ENCODE measurements at places on chromosomes 12 and 14.

DNA sequence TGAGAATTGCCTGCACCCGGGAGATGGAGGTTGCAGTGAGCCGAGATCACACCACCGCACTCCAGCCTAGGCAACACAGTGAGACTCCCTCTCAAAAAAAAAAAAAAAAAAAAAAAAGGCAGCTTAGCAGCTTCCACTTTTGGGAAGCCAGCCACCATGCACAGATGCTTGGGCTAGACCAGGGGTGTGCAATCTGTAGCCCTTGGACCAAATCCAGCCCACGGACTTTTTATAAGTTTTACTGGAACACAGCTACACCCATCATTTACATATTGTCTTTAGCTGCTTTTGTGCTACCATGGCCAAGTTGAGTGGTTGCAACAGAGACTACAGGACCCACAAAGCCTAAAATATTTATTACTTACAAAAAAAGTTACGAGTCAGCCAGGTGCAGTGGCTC lies 6.7 kb downstream of the CIT start:
- DNase-seq: peak; percentile 75

- DNase-seq: no peak
Measured at GRCh38 chr12:101806265-101806664, 24.5 kb downstream of the GNPTAB start.

DNA sequence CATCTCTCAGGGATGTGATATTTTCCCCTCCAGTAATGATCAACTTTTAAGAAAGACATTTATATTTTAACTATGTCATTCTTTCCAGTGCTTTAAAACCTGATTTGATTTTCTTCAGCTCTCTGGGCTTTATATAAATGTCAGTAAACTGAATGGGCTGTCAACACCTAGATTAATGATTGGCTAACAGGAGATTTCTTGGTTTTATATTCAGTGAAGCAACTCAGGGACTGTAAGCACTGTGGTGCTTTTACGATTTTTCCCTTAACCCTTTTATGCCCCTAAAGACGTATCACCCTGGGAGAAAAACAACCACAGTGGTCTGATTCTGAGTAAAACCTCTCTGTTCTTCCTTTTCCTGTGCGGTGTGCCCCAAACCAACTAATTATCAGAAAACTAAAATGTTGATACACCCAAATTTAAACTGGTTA lies 38.0 kb downstream of the PTGER2 start:
- no peak for DNase-seq

GRCh38 chr12:54374562-54375258 lies 9.8 kb downstream of the ZNF385A start:
- no peak for DNase-seq

- no peak for DNase-seq
Measured at GRCh38 chr14:31894351-31894750, 182.8 kb upstream of the ARHGAP5 start.

GRCh38 chr12:82144505-82144904 lies 213.7 kb downstream of the CCDC59 start:
- DNase-seq: no peak

GRCh38 chr12:64561302-64562136 lies 48.8 kb upstream of the RASSF3 start:
- no peak for DNase-seq

GRCh38 chr12:127760357-127760756 lies 506.6 kb upstream of the TMEM132C start:
- DNase-seq: no peak

GRCh38 chr14:68245146-68246073 lies 425.8 kb downstream of the RAD51B start:
- no peak for DNase-seq

DNA sequence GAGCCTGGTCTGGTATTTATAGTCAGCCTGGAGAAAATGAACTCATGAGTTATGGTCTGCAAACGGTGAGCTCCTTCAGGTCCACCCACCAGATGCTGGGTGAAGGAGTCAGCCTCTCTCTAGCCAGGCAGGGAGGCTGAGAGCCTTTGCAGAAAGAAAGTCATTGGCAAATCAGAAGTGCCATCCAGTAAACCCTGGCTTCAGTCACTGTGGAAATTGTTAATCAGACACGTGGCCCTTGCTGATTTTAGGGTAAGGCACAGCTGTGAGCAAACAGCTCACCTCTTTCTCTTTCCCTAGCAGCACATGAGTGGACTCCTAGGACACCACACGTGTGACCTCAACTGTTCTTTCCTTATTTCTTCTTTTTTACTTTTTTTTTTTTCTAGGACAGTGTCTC lies 44.9 kb downstream of the CHST11 start:
- no peak for DNase-seq

- no peak for DNase-seq
Measured at GRCh38 chr14:59455411-59455810, 9.8 kb downstream of the GPR135 start.

DNA sequence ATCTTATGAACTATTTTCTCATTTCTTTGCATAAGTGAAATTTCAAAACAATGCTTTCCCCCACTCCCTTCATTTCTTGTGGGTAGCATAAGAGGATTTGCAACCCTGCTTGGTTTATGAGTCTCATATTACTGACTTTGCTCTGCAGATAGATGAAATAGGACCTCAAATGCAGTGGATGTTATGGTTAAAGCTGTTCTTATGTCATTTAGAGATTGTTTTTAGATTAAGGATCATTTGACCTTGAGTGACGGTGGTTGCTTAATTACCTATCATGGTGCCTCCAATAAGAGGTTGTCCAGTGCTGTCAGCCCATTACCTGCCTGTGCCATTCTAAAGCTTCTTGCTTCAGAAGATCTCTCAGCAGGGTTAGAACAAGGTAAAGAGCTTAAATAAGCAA lies 351.4 kb upstream of the ATP2B1 start:
- no peak for DNase-seq

GRCh38 chr12:24197532-24197931 lies 248.1 kb upstream of the SOX5 start:
- DNase-seq: no peak

GRCh38 chr14:30240685-30241084 lies 313.0 kb upstream of the PRKD1 start:
- no peak for DNase-seq

DNA sequence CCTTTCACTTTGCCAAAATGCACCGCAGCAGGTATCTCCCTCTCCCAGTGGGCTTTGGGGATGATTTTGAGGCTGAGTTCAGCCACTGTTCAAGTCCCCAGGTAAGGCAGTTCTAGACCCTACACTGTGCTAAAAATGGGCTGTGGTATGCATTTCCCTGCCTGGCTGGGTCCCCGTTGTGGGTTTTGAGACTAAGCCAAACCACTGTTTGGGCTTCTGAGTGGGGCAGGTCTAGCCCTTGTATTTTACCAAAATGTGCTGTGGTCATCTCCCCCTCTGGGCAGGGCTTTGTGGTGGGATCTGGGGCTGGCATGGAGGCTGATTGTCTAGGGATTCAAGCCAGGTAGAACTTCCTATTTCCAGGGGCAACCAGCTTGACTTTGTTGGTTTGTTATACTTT lies 13.6 kb upstream of the OR4Q3 start:
- no peak for DNase-seq

DNA sequence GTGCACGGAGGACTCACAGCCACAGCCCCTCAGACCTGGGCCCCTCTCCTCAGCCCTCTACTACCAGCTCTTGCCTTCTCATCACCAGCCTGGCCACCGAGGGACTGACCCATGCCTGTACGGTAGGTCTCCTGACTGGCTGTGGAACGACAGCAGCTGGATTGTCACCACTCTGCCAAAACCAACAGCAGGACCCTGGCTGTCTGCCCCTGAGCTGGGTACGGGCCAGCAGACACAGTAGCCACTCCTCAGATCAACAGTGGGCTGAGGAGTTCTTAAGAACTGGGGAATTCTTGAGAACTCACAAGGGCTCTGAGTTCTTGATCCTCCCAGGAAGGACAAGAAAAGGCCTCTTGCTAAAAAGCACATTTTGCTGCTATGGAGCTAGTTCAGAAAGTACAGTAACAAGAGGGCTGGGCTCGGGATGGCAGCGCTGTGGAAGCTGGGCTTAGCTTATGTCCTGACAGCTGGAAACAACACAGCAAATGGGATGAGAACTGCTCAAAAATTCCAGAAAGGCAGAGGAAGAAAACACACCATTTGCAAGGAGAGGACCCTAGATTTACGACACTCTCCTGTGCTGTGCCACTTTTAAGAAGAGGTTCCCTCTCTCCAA lies 176.4 kb downstream of the ANO2 start:
- DNase-seq: no peak

- DNase-seq: no peak
Measured at GRCh38 chr14:75119056-75119455, 7.8 kb downstream of the NEK9 start.

DNA sequence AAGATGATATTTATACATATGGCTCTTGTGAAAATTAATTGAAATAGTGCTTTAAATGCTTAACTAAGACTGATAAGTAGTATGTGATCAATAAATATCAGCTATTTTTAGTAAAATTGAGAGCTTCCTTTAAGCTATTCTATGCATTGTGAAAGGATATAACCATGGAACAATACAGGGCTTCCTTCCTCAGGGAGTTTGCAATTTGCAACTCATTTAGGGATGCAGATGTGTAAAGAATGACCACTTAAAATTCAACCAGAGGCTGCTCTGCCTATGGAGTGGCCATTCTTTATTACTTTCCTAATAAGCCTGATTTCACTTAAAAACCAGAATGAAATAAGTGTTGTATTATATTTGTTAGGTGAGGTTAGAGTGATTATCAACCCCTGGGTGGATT lies 103.2 kb upstream of the PRICKLE1 start:
- DNase-seq: no peak

DNA sequence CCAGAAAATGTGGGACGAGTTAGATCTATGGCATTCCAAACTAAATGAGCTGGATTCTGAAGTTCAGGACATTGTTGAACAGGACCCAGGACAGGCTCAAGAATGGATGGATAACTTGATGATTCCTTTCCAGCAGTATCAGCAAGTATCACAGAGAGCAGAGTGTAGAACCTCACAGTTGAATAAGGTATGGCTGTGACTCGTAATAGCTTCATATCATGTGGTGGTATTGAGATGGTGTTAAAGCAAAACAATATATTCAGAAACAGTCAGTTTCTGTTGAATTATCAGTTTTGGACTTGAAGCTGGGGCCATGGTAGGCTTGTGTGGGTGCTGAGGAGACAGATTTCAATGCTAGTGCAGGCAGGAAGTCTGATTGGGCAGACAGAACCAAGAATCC lies 213.7 kb downstream of the ESR2 start:
- DNase-seq: no peak

DNA sequence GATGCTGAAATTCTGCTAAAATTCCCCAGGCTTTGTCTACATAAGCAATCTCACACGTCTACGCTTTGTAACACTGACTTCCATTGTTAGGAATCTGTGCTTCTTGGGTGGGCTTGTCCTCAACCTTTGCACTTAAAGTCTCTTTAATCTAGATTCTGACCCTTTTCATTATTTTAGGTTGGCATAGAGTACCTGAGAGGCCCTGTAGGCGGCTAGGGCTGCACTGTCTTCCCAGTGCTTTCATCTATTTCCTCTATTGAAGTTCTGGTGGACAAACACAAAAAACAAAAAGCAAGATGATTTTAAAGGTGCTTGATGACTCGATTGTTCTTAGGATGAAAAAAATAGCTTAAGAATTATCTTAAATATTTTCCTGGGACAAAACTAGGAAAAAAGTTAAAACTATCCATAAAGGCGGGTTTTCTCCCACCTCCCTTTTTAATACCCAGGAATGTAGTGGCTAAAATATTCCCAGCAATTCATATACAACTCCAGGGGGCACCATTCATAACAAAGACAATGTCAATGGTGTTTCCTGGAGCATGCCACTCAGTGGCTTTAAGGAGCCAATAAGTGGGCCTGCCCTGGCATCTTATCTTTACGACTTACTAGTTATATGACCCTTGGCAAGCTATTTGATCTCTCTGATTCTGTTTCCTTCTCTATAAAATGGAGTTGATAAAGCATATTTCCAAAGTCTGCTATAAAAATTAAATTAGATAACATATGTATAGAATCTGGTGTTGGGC lies 197.5 kb downstream of the STXBP6 start:
- no peak for DNase-seq

GRCh38 chr12:2111826-2112225 lies 59.0 kb downstream of the CACNA1C start:
- DNase-seq: peak; percentile 61

- DNase-seq: no peak
Measured at GRCh38 chr14:67965696-67966095, 146.1 kb downstream of the RAD51B start.

- no peak for DNase-seq
Measured at GRCh38 chr14:95623195-95623594, 63.0 kb upstream of the TCL1B start.

- peak; percentile 42 for DNase-seq
Measured at GRCh38 chr14:56173365-56173922, 55.2 kb downstream of the PELI2 start.

- peak; percentile 58 for DNase-seq
Measured at GRCh38 chr12:122421187-122421820, 1.2 kb downstream of the CLIP1 start.

- no peak for DNase-seq
Measured at GRCh38 chr14:102872020-102872419, 50.4 kb upstream of the AMN start.

- peak; percentile 62 for DNase-seq
Measured at GRCh38 chr14:75084513-75084912, 15.1 kb downstream of the ZC2HC1C start.

- DNase-seq: no peak
Measured at GRCh38 chr12:509500-509899, 49.8 kb downstream of the B4GALNT3 start.

GRCh38 chr14:99072956-99073355 lies 199.0 kb downstream of the BCL11B start:
- DNase-seq: no peak

- no peak for DNase-seq
Measured at GRCh38 chr12:115521771-115522409, 755.6 kb downstream of the MED13L start.

DNA sequence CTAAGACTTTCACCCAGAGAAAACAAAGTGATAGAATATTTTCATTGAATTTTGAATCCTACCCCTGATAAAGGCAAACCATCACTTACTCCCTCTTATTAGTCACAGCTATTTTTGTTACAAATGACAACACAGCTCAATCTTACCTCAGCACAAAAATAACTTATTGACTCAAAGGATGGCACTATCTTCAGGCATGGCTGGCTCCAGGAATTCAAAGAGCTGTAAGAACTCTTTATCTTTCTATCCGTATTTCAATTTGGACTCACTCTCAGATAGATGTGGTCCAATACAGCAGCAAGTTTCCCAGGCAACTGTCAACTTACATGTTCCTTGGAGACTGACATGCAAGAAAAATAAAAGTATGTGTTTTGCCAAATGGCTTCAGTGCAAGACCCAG lies 709.4 kb upstream of the MDGA2 start:
- DNase-seq: no peak

- no peak for DNase-seq
Measured at GRCh38 chr14:102233081-102233480, 71.9 kb downstream of the MOK start.

- peak; percentile 96 for DNase-seq
Measured at GRCh38 chr12:41932470-41932991, 212.1 kb downstream of the GXYLT1 start.

DNA sequence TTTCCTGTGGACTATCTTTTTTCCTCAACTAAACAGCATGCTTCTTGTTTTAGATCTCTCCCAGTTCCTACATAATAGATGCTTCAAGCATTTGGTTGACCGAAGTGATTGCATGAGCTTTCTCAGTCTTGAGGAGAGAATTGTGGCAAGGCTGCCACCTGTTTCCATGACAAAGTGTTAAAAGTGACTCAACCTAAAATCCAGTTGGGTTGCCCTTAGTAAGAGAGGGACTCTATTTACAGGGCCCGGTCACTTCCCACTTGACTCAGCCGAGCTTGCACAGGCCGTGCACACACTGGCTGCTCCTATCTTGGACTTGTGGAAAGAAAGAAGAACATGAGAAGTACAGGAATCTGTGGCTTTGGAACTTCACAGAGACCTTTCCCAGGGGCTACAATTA lies 2.1 kb upstream of the B4GALNT3 start:
- no peak for DNase-seq

GRCh38 chr12:125331342-125332052 lies 266.3 kb downstream of the AACS start:
- no peak for DNase-seq
